ENCODE measurements at places on chromosomes 2 and 18.

DNA sequence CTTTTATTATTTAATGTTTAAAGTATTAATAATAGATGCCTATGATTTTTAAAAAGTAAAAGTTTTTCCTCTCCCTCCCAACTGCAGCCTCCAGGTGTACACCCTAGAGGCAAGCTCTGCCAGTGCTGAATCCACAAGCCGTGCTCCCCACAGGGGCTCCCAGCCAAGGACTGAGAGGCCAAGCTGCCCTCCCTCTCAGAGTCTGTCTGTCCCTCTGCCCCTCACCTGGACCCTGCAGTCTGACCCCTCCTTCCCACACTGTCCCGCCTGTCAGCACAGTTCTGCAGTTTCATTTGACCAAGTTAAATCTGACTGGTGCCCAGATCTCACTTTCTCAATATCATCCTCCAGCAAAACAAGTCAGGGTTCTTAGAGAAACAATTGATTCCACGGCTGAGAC lies 14.8 kb upstream of the PROC start:
- DNase-seq = no peak

GRCh38 chr18:46555724-46556123 lies 101.3 kb downstream of the LOXHD1 start:
- no peak for DNase-seq

- DNase-seq = no peak
Measured at GRCh38 chr2:69013142-69013839, at the start of gene ANTXR1. Gene ANTXR1, plus strand, starts transcription at chr2:69013179. Its CDS starts 321 bp downstream, at chr2:69013500.

DNA sequence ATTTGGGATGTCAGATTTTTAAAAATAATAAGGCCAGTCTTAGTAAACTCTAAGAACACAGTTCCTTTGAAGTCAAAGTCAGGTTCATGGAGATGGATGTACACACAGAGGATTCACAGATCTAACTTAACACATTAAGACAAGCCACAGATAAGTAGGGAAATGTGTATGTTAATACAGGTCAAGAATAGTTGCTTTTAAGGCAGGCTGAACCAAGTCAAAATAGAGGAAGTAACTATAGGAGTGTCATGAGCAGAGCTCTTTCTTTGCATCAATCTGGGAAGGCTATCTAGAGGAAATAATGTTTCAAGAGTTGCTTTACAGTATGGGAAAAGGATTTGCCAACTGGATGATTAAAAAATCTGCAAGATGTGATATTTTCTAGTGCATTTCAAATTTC lies 128.0 kb upstream of the FBXO11 start:
- no peak for DNase-seq

DNA sequence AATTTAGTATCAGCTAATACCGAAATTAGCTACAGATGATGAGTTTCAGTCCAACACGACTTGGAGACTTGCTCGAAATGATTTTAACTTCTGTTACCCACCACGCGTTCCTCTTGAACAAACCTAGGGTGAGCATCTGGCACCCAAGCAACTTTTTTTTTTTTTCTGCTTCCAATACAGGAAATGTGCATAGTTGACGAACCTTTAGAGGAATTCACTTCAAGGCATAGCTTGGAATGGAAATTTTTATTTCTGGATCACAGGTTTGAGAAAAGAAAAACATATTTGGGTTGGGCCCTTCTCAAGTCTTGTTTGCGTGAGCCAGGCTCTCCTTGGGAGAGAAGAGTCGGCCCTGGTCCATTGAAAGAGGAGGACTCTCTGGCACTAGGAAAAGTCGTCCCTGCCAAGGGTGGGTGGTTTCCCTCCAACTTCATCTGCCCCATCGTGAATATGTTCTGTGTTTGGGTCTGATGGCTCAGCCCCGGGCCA lies 37.4 kb upstream of the RPL31 start:
- DNase-seq = no peak
